Kasumi-1 (cell line): ENCODE measurements at places on chromosomes 1 and 21.

DNA sequence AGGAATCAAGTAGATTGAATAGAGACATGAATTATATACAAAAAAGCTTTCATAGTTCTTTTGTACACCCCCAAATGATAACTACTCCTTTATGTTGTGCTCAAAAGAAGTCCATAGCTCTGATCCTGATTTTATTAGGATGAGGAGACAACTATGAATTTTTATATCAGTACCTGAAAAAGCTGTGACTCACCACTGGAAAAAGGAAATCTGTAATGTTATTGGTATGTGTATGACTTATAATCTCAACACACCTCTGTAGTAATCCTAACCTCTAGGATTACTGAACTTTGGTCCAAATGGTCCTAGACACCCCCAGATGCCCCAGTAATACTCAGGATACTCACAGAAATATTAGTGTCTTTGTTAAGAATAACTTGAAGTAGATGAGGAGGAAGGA, 10.2 kb downstream of the PRKAB2 start:
- DNase-seq, result no peak

GRCh38 chr1:35379317-35380000, 111.0 kb downstream of the ZMYM4 start:
- no peak for DNase-seq

- no peak for DNase-seq
Measured at GRCh38 chr1:208569181-208569580, 325.0 kb upstream of the PLXNA2 start.

DNA sequence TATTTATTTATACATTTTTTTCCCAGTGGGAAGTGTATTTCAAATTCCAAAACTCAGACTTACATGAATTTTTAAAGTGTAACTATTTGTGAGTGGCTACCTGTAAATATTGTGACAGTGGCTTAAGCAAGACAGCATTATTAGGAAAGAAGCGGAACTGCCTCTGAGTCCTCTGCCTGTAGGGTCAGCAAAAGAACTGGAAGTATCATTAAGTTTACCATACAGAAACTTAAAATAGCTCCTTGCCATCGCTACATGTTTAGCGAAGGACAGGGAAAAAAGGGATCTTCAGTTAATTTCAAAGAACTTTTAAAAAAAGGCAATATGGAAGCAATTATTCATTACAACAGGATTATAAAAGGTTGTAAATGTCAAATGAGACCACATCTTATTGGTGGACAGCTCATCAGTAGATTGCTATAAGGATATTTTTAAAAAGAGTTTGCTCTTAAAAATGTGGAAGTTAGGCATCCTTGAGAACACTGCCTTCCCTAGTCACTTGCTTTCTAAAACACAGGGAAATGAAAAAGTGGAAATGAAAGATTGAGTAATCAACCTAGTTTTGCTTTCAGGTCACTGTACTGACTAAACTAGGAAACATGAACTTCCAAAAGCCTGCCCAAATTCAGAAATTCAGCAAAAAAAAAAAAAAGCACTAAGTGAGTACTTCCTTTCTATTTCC, 39.2 kb downstream of the NSL1 start:
- peak; percentile 9 for DNase-seq

DNA sequence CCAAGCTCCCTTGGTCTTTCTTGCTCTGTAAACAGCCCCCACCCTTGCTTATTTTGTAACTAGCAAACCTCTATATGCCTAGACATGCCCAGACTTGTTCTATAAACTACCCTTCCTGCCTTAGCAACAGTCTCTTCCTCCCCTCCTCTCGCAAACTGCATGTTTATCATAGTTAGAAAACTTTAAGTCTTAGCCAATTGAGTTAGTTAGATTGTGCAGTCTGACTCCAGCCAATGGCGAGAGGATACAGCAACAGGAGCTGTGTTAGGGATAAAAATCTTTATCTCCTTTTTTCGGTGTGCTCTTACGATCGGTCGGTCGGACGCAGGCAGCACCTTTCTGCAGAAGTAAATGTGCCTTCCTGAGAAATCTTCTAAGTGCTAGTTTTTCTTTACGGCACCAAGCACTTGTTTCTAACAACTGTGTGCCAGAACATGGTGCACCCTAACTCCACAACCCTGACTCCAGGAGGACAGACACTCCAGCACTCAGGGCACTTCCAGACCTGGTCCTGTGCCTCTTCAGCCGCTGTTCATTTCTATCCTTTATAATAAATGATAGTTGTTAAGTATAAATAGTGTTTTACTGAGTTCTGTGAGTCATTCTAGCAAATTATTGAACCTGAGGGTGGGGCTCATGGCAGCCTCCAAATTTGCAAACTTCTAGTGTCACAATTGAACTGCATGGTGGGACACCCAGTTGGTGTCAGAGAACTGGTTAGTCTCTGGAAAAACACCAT, 25.7 kb upstream of the GNG4 start:
- DNase-seq, result no peak

GRCh38 chr1:66207484-66207883, 326.5 kb upstream of the SGIP1 start:
- DNase-seq, result no peak

DNA sequence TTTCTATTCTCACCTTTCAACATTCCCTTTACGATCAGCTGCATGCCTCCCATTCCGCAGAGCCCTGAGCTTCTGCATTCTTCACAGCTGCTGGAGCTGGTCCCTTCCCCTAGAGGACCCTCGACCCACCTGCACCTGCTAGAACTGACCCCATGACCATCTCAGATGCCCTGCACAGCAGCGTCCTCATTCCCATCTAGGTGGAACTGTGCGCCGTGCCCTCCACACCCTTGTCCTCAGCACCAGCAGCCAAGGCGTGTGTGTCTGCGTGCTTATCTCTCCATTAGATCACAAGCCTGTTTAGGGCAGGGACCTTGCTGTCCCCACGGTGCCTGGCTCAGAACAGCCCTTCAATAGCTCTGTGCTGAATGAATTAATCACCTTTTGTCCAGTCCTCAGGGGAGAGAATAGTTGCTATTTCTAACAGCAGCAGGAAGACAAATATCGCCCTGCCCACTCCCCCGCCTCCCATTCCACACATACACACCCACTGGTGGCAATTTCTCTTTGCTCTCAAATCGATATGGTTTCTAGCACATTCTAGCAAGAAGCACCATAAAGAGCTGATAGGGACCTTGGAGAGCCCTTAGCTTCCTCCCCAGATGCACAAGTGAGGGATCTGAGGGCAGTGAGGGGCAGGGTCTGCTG, 61.7 kb downstream of the KCNN3 start:
- DNase-seq, result no peak

- no peak for DNase-seq
Measured at GRCh38 chr1:34750610-34751009, 4.2 kb upstream of the GJB5 start.

- DNase-seq, result no peak
Measured at GRCh38 chr1:201493757-201494617, 12.9 kb downstream of the CSRP1 start.
